Bladder microvascular endothelial cell (primary cell): ENCODE measurements at places on chromosomes 7 and 10. TPM values are rescaled to one million over a fixed set of nuclear protein-coding genes. Genes with fewer than 3 reads are reported as not detected.

PRF1 gene
- not detected in 2 replicates for total RNA-seq

EEPD1 gene
- total RNA-seq: 0.76 and 1.6 TPM in 2 replicates

NUDT13 gene
- total RNA-seq: 1.4 and 1.9 TPM in 2 replicates

ZNF775 gene
- 7.0 and 7.8 TPM in 2 replicates for total RNA-seq

CDC14C gene
- not detected in 2 replicates for total RNA-seq

STEAP1B gene
- total RNA-seq: 11.4 and 25.3 TPM in 2 replicates

SPOCK2 gene
- total RNA-seq: 0.32 and 1.0 TPM in 2 replicates

ATG9B gene
- total RNA-seq: 0.19 TPM in 1 of 2 replicates, not detected in the other

PNLIPRP1 gene
- not detected in 2 replicates for total RNA-seq

SEMA3D gene
- total RNA-seq: 0.32 and 44.4 TPM in 2 replicates

CTAGE4 gene
- total RNA-seq: not detected in 2 replicates

C10orf90 gene
- not detected in 2 replicates for total RNA-seq

CDHR1 gene
- under 0.01 and 0.13 TPM in 2 replicates for total RNA-seq

IL15RA gene
- total RNA-seq: 6.8 and 10.8 TPM in 2 replicates

EGR2 gene
- total RNA-seq: under 0.01 and 0.25 TPM in 2 replicates

SDK1 gene
- under 0.01 and 0.94 TPM in 2 replicates for total RNA-seq

DYDC1 gene
- total RNA-seq: not detected in 2 replicates

SEC31B gene
- total RNA-seq: 1.6 and 3.6 TPM in 2 replicates

FEZF1 gene
- total RNA-seq: not detected in 2 replicates

RBM20 gene
- total RNA-seq: 4.0 TPM in 1 of 2 replicates, not detected in the other
